CD4-positive, alpha-beta T cell treated with Interferon alpha-2 for 1 hour (primary cell): ENCODE measurements at places on chromosomes 7 and 10.

- no peak for DNase-seq
These were observed 90.9 kb downstream of the BAMBI start for GRCh38 chr10:28768227-28768626.

GRCh38 chr10:96789571-96790108 is 42.5 kb upstream of the LCOR start:
- peak; percentile 47 for DNase-seq

DNA sequence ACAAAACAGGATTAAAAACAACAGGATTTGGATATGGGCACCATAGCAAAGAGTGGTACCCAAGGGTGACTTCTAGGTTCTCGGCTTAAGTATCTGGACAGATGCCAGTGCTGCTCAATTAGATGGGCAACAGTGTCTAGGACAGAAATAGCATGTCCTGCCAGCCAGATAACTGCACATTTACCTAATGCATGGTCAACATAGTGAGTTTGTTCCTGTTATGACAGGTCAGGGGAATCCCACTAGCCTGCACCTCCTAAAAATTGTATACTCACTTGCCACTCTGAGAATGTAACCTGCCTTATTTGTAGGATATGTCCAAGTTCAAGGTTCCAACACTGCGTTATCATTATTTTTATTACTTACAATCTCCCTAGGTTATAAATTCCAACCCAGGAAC is 471.7 kb downstream of the GRM8 start:
- DNase-seq = no peak

DNA sequence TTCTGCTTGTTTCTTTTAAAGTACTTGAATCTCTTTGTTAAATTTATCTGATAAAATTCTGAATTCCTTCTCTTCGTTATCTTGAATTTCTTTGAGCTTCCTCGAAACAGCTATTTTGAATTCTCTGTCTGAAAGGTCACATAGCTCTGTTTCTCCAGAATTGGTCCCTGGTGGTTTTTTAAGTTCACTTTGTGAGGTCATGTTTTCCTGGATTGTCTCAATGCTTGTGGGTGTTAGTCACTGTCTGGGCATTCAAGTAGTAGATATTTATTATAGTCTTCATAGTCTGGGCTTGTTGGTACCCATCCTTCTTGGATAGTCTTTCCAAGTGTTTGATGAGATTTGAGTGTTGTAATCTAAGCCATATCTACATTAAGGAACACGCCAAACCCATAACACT is 1060.6 kb downstream of the LRMDA start:
- no peak for DNase-seq

DNA sequence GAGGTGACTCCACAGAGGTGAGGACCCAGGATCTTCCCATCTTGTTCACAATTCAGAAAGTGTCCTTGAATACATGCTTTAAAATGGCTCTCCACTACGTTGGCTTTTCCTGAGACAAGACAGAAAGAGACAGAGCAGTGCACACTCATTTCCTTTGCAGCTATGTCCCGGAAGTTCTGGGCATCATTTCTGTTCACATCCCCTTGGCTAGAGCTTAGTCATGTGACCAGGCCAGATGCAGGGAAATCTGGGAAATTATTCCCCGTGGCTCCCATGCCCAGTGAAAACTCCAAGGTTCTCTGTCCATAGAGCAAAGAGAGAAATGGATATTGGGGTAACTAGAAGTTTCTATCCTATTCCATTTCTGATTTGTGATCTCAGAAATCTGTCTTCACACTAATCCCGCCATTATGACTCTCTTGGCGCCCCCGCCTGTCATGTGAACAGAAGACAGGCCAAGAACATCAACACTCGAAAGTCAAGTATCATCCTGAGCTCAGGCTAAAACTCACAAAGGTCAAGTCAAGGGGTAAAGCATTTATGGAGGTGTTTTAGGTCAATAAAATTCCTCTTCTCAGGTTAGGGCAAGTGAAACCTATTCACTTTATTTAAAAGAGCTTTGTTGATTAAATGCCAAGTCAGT is 251.4 kb upstream of the HABP2 start:
- no peak for DNase-seq

- no peak for DNase-seq
These were observed 96.2 kb upstream of the MEOX2 start for GRCh38 chr7:15782656-15783055.

DNA sequence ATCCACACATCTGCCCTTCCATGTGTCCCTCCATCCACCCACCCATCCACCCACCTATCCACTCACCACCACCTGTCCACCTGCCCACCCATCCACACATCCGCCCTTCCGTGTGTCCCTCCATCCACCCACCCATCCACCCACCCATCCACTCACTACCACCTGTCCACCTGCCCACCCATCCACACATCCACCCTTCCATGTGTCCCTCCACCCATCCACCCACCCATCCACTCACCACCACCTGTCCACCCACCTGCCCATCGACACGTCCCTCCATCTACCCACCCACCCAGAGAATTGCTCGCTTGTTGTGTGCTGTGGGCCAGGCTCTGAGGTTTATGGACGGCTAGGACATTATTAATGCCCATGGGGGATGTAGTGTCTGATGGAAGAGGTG is 500.2 kb downstream of the DNAJB6 start:
- DNase-seq = no peak

- DNase-seq = peak; percentile 73
These were observed 19.8 kb downstream of the RGR start for GRCh38 chr10:84264611-84265141.

GRCh38 chr7:124072603-124073309 is 39.9 kb upstream of the TMEM229A start:
- no peak for DNase-seq

- DNase-seq = no peak
These were observed 5.3 kb downstream of the PTF1A start for GRCh38 chr10:23197416-23197861.

DNA sequence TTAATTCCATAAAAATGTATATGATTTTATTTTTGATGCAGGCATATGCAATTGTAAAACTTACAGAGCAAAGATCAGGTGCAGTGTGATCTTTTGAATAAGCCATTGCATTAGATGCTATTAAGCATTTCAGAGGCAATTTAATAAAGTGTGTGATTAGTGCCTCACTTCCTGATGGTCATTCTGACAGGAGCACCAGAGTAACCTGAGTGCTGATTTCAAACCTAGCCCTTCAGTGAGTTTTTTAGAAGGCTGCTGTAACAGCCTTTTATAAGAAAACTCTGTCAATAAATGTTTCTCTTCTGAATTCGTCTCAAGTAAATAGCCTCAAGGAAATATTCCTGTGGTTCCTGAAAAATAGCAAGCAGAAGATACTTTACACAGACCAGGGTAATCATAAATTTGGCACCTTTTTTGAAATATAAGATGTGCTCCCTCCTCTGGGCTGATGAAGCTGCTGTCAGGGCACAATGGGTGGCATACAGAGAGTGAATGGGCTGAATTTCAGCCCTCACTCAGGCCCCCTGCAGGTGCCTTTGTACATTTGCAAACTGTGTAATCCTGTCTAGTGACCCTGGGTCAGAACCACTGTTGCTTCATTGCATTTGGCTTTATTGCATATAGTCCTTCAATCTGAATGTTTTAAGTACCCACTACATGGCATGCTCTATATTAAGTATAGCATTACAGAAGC is 193.7 kb upstream of the CSTF2T start:
- no peak for DNase-seq

- DNase-seq = no peak
These were observed 50.2 kb downstream of the ZNF467 start for GRCh38 chr7:149723082-149723767.

DNA sequence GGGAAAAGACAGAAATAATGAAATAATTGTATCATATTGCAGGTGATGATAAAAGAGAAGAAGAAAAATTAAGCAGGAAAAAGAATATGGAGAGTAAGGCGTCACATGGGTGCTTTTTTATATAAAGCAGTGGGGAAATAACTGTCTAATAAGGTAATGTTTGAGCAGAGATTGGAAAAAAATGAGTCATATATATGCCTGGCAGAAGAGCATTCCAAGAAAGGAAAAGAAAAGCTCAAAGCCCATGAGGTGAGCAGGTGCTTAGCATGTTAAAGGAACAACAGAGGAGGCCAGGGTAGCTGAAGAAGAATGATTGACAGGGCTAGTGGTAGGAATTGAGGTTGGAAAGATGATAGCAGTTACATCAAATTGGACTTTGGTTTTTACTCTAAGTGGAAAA is 739.5 kb downstream of the SORCS1 start:
- no peak for DNase-seq

DNA sequence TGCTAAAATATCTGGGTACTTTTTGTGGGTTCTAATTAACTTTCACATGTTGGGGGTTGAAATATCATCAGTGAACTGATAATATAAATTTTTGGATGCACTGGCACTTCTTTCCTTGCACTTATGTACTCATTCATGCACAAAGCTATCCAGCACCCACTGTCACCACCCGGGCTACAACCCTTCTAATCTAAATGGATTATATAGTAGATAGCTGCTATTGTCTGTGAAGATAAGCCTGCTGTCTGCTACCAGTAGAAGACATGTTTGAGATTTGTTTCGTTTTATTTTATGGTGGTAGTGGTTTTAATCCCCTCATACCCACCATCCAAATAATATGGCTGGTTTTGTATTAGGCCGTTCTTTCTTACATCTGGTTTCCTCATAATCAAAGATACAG is 353.5 kb upstream of the LRGUK start:
- DNase-seq = no peak

GRCh38 chr10:110700947-110701616 is 56.9 kb downstream of the RBM20 start:
- DNase-seq = no peak

- DNase-seq = no peak
These were observed 169.8 kb upstream of the GPR26 start for GRCh38 chr10:123496375-123496774.

DNA sequence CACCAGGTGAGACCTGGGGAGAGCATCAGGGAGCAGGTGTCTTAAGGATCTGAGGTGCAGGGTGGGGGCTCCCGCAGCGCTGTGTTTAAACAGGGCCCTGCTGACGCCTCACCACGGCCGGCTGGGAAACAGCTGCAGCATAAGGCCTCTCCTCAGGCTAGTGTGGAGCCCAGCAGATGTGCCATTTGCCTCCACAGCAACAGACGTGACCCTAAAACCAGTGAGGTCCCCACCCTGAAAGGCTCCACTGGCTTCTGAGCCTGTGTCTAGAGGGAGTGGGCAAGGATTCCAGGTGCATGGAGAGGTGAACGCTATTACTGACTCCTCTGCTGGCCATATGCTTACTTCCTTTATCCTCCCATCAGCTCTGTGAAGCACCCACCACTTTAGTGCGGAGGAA is 47.8 kb downstream of the SYPL1 start:
- DNase-seq = no peak

- DNase-seq = no peak
These were observed 144.1 kb downstream of the TCF7L2 start for GRCh38 chr10:113094114-113094486.

DNA sequence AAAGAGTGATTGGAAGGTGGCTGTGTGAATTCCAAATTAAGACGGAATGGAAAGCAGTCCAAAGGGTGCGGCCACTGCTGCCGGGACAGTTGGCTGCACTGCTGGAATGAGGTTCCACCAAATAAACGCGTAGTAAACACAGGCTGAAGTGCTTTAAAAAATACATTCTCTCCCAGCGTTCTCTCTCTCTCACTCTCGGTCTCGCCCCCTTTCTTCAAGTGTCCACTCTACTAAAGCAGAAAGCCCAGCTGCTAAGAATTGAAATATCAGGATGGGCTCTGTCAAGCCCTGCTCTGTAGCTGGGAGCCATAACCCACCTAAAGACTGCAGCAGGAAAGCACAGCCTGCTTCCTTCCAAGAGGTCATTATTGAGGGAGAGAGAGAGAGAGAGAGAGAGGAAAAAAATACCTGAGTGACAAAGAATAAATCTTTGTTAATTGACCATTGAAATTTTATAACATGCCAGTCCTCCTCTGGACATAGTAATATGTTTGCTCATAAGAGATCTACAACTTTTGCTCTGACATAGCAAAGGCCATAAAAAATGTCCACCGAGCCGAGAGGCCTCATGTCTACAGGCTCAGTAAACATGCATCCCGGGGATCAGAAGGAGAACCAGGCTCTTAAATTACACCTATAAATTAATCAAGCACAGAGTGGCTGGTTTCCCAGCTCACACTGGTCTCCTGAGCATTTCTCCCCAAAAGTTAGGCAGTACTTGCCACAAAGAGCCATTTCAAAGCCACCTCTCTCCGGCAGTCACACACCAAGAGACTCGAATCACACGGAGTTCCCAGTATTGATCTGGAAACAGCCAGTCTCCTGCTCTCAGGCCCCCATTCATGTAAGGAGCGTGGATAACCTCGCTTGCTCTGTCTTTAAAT is 72.8 kb downstream of the FGFR2 start:
- no peak for DNase-seq

DNA sequence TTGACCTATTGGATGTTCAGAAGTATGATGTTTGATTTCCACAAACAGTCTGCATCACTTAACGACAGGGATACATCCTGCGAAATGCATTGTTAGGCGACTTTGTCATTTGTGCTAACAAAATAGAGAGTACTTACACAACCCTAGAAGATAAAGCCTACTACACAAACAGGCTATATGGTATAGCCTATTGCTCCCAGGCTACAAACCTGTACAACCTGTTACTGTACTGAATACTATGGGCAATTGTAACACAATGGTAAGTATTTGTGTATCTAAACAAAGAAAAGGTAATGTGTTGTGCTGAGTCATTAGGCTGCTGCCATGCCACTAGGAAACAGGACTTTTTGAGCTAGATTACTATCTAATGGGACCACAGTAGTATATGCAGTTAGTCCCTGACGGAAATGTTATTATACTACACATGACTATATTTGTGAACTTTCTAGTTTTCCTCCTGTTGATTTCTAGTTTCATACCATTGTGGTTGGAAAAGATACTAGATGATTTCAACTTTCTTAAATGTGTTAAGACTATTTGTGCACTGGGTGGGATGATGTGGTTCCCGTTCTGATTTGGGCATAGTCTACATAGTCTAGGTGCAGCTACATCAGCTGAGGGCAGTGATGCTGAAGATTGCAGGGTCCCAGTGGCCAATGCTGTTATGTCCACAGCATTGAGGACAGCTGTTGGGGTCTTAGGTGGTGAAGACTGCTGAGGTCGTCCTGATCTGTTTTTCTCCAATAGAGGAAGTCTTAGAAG is 161.7 kb downstream of the HTR7 start:
- no peak for DNase-seq

GRCh38 chr10:31477584-31477983 is 158.6 kb downstream of the ZEB1 start:
- no peak for DNase-seq

- DNase-seq = no peak
These were observed 35.8 kb upstream of the EZH2 start for GRCh38 chr7:148919859-148920258.

- no peak for DNase-seq
These were observed 16.4 kb downstream of the ARL4A start for GRCh38 chr7:12703881-12704280.
